Osteoblast (primary cell): ENCODE measurements at places on chromosomes 1 and 21. TPM values are rescaled to one million over a fixed set of nuclear protein-coding genes. Genes with fewer than 3 reads are reported as not detected.

The FOXD2 gene
- total RNA-seq = 0.59 and 0.72 TPM in 2 replicates

The CASQ1 gene
- 0.29 and 0.36 TPM in 2 replicates for total RNA-seq

The LCE3E gene
- total RNA-seq = not detected in 2 replicates

The CNTN2 gene
- under 0.01 TPM in 1 of 2 replicates, not detected in the other for total RNA-seq

The COL8A2 gene
- total RNA-seq = 12.7 and 15.2 TPM in 2 replicates

The PDPN gene
- total RNA-seq = 4.7 and 11.9 TPM in 2 replicates

The CAPN8 gene
- not detected in 2 replicates for total RNA-seq

The CHIT1 gene
- total RNA-seq = under 0.01 TPM in 1 of 2 replicates, not detected in the other

The CYP4X1 gene
- 0.59 and 0.72 TPM in 2 replicates for total RNA-seq

DNA sequence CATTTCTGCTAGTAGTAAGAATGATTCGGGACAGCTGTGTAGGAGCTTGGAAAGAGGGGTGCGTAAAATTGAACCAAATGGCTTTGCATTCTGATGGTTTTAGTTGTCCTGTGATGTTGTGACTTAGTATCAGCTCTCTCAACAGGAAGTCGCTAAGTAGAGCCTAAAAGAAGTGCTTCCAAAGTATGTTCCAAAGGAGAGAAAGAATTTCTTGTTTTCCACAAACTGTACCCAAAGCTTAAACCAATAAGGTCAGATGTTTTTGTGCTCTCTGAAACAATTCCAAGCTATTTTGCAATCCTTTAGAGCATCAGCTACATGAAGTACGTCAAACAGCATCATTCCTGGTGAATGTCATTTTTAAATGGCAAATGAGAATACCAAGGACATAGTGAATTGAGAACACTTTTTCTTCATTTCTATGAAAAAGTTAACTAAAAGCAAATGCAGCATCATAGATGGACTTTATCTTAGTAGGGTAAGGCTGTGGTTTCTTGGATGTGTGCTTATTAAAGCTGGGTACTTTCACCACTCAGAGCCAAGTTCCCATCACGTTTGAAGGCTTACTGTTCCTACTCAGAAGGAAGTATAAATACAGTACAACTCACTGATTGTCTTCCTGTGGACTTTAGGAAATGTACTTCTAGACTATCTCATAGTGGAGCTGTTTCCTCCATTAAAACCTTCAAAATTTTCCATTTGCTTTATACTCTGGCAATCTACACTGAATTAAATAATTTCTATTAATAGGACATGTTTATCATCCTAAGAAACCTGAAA is 148.6 kb downstream of the C1orf21 start:
- no peak for DNase-seq

GRCh38 chr1:119226913-119227312 is 86.5 kb upstream of the WARS2 start:
- DNase-seq = no peak

GRCh38 chr1:213281640-213282301 is 230.7 kb downstream of the RPS6KC1 start:
- DNase-seq = no peak

DNA sequence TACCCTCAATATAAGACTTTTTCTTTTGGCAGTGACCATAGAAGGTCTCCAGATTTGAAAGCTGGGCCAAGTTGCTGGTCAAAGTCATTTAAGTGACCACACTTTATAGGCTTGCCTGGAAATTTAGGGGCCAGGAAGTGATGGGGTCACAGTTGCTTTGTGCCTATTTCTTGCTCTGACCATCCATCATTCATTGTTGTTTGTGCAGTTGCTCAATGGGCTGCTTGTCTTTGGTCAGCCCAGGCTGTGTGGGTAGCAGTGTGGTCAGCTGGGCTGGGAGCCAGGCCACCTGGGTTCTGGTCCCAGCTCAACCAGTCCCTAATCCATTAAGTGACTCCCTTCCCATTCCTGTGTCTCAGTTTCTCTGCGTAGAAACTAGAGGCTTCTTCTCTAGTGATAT is 2.1 kb upstream of the OTUD7B start:
- no peak for DNase-seq

DNA sequence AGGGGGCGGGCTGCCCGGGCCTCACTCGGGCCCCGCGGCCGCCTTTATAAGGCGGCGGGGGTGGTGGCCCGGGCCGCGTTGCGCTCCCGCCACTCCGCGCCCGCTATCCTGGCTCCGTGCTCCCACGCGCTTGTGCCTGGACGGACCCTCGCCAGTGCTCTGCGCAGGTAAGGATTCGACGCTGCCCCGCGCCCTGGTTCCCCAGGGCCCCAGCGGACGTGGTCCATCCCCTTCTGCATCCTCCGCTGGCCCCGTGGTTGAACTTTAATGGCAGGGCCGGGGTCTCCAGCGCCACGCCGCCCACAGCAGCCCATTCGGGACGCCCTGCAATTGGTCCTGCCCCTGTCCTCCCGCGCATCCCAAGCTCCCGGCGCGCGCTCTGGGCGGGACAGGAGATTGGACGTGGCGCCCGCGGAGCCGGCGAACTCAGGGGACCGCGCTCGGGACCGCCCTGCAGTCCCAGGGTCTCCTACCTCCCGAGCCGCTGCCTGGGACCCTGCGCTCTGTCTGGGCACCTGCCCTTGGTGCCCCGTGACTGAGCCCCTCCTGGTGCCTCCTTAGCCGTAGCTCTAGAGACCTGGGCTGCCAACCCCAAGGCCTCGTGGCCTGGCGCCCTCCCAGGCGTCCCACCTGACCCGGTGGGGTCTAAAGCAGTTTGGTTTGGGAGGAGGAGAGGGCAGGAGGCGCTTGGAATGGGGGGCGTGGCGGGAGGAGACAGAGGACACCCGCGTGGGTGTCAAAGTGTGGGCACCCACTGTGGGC is at the start of gene ALPL:
Gene ALPL (plus strand): TSS at position 73 of the 762 bp plus-strand sequence. CDS start 44,659 bp downstream, outside the sequence.
- no peak for DNase-seq

DNA sequence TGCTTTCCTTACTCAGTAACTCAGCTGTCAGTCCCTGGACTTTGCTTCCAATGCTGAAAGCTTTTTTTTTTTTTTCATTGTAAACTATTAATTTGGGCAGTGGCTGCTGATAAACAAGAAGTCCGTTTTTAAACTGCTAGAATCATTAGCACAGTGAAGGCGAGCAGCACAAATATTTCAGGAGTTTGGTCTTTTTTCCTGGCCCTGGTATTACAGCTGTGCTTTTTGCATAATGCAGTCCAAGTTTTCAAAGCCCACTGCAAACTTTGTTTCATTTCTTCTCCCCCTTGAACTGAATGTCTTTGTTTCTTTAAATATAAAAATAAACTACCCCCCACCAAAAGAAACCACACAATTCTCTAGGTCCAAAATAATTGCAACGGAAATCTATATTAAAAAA is 6.6 kb downstream of the GLIS1 start:
- DNase-seq = peak; percentile 25

DNA sequence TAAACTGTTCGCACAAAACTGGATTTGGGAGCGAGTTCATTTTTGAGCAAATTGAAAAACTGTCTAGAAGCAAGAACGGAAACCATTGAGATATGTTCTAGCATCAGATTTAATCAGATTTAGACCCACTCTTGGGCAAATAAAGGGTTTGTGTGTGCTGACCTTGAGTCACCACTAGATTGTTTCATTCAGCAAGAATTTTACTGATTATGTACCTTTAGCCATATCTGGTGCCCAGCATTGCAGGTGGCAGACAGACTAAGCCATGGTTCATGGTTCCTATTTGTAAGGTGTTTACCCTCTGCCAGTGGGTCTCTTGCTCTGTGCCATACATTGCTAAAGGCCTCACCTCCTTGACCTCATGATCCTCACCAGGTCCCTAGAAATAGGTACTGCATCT is 1.4 kb downstream of the NUDC start:
- no peak for DNase-seq

DNA sequence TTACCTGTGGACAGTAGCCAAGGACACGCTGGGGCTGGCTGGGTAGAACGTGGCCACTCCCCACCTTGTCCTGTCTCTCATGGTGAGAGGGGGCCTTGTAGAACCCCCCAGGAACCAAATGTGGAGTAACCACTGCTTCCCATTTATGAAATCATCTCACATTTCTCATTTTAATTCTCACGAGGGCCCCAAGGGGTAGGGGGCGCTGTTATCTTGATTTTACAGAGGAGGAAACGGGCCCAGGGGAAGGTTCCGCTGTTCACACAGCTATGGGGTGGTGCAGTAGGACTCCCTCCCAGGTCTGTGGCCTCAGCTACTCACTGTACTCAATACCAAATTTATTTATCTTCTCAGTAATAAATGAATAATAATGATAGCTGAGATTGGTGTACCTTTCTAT is 5.5 kb downstream of the SMPDL3B start:
- DNase-seq = peak; percentile 68

DNA sequence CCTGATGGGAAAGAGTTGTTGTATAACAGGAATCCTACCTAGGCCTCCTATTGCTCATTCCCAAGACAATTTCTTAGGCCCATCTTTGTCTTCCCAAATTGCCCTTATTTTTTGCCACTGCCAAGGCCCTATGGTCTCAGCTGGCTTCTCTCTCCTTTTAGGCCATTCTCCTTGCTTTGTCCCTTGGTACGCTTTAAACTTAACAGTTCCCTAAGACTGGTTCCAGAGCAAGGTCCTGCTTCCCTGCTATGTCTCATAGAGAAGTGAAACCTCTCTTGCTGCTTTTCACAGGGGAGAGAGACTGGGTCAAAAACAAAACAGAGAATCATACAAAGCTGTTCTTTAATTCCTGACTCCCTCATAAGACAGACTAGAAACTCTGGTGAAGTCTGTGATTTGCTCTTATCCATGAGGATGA is 77.1 kb downstream of the XCL2 start:
- DNase-seq = no peak

GRCh38 chr1:230206207-230206606 is 139.2 kb downstream of the GALNT2 start:
- DNase-seq = peak; percentile 22

- no peak for DNase-seq
Observed at GRCh38 chr1:91613595-91613994, 112.9 kb downstream of the CDC7 start.

GRCh38 chr1:52792036-52792435 is 50.5 kb upstream of the ZYG11A start:
- no peak for DNase-seq

GRCh38 chr1:5968161-5968736 is 24.0 kb downstream of the NPHP4 start:
- DNase-seq = no peak

DNA sequence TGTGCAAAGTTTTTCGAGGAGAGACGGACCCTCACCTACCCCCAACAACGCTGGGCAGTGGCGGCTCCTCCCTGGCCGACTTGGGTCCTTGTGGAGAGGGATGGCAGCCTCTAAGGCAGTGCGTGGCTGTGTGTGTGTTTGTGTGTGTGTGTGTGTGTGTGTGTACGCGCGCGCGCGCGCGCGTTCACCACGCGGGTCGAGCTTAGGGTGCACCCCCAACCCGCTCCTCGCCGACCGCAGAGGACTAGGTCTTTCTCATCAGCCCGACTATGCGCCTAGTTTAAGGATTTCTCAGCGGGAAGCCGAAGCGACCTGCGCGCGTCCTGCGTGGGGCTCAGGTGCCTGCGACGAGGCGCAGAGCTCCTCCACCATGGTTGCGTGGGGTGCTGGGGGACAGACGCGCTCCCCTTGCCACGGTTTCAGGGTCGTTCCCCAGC is 940 bp downstream of the SOX13 start:
- peak; percentile 89 for DNase-seq

DNA sequence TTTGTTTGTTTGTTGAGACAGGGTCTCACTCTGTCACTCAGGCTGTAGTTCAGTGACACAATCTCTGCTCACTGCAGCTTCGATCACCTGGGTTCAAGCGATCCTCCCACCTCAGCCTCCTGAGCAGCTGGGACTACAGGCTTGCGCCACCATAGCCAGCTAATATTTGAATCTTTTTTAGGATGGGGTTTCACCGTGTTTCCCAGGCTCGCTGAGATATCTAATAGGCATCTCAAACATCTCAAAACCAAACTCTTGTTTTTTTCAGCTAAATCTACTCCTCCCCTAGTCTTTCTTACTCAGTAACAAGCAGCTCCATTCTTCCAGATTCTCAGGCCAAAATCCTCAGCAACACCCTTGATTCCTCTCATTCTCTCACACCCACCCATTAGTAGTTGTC is 22.0 kb upstream of the SRRM1 start:
- DNase-seq = no peak

DNA sequence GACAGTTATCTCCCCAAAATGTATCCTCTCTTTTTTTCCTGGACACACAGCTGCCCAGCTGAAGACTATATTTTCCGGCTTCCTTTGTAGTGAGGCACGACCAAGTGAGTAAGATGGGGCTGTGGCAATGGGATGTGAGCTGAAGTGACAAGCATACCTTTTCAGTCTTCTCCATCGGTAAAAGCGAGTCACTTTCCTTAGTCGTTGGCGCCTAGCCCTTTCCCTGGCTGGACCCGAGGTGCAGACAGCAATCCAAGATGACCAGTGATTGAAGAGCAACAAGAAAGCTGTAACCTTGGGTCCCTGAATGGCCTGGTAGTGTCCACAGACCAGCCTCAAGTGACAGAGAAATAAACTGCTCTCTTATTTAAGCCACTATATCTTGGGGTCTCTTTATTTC is 155.2 kb downstream of the NR5A2 start:
- DNase-seq = no peak

- no peak for DNase-seq
Observed at GRCh38 chr1:8397511-8397910, 79.6 kb downstream of the SLC45A1 start.

DNA sequence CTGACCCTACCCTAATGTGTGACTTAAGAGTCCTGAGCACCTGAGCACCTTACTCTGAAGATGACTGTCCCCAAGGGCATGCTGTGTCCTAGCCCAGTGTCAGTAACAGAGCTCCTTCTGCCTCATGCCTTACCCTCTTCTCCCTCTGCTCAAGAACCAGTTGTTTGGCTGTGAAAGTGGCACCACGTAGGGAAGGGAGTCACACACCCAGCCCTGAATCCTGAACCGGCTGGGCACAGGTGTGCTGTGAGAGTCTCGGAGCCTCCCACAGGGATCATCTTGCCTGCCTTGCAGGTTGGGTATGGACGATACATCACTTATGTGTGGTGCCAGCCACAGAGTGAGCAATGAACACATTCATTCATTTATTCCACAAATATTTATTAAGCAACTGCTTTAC is 220.6 kb downstream of the DYRK1A start:
- DNase-seq = no peak

GRCh38 chr1:156421062-156421938 is 52.3 kb downstream of the RHBG start:
- peak; percentile 98 for DNase-seq

- DNase-seq = peak; percentile 76
Observed at GRCh38 chr1:11704691-11705475, 13.4 kb downstream of the DRAXIN start.

DNA sequence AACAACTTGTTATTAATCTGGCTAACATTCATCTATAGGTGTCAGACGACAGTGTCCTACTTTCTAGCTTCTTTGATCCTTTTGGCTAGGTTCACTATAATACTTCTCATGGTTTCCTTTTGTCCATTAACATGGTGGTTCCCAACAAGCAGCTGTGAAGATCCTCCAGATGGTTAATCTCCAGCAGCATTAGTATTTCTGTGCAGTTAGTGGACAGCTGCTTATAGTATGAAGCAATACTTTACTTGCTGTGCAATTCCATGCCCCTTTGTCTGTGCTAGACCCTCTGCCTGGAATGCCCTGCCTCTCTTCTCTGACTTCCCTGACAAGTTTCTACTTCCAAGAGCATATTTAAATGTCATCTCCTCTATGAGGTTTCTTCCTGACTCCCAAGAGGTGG is 41.7 kb upstream of the ARHGAP29 start:
- DNase-seq = no peak
